ENCODE measurements at places on chromosomes 12 and 14. TPM values are rescaled to one million over a fixed set of nuclear protein-coding genes. Genes with fewer than 3 reads are reported as not detected.

DNA sequence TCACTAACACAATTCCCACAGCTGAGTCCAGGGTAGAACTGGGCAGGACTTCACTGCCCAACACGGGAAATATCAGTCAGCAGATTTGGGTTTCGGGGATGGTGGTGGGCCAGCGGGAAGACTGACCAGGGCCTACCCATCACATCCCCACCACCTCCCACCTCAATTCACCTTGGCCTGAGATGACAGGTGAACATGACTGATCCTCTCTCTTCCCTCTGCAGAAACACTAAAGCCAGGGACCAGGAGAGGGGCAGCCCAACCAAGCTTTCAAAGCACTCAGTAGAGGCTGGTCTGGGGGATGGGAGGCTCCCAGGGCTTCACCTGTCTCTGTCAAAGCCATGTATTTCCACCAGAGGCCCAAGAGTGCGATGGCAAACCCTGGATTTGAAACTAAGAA, 2.3 kb downstream of the SERPINA5 start:
- DNase-seq: no peak

- DNase-seq: no peak
These were observed 443.2 kb downstream of the C12orf50 start for GRCh38 chr12:87585882-87586557.

DNA sequence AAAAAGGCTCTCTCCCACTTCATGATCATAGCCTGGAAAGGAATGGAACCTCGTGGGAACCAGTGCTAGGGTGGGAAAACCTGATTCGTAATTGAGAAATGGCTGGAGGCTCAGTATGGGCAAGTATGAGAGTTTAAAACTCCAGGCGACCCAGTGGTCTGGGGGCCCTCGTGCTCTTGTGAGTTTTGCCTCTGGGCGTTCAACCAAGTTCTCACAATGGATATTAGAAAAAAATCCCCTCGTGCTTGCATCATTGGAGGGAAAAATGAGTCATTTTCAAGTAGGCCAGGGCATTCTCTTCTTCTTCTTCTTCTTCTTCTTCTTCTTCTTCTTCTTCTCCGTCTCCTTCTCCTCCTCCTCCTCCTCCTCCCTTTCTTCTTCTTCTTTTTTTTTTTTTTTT, 39.0 kb downstream of the GPR68 start:
- no peak for DNase-seq

DNA sequence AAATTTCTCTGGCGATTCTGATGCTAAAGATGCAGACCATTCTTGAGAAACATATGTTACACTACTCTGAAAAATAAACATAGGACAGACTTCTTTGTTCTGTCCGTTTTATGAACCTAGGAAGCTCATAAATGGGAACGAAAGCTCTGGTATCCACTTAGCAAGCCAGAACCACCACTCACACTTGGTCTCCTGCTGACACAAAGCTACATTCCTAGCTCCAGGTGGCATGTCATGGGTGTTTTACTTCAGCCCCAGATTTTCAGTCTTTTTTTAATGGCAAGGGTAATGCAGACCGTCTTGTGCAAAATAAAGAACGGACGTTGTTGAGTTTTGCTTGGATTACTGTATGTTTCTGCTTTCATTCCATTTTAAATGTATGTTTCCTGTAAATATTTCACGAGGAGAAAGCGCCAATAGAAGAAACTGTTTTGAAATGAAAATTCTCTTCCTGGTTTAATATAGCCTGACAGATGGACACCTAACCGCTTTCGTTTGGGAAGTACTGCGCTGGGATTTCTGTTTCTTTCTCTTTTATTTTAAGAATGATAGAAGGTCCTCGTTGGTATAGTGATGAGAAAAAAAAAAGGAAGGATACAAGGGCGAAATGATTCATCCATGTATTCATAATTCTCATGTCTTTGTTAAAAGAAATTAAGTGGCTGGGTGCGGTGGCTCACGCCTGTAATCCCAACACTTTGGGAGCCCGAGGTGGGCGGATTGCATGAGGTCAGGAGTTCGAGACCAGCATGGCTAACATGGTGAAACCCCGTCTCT, 871 bp upstream of the COQ5 start:
- DNase-seq: peak; percentile 76

The EID3 gene
- 7.4 TPM for total RNA-seq

DNA sequence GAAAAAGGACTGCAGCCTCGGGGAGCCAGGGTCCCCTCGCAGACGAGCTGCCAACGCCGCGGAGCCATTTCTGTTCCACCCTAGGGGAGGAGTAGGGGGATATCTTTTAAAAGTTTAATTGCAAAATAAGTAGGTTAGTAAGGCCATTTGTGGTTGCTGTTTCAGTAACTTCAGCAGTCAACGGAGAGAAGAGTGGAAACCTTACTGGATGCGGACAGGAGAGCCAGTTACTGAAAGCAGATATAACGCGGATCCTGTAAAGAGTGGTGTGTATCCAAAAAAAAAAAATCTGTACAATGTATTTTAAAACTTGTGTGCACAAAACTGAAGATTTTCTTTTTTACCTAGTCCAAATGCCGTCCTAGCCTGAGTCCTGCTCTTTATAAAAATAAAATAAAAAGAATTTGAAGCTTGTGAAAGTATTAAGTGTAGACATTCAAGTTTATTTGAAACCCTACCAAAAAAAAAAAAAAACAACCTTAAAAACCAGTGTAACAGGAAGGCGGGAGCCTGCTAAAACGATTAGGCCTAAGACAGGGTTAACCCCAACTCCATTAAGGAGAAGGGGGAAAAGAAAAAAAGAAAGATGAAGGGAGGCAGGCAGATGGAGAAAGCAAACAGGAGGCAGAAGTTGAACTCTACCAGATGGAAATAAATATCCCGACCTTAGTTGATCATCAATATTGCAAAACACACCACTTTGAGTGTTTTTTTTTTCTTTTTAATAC, 1.0 kb upstream of the BTG1 start:
- peak; percentile 88 for DNase-seq

DNA sequence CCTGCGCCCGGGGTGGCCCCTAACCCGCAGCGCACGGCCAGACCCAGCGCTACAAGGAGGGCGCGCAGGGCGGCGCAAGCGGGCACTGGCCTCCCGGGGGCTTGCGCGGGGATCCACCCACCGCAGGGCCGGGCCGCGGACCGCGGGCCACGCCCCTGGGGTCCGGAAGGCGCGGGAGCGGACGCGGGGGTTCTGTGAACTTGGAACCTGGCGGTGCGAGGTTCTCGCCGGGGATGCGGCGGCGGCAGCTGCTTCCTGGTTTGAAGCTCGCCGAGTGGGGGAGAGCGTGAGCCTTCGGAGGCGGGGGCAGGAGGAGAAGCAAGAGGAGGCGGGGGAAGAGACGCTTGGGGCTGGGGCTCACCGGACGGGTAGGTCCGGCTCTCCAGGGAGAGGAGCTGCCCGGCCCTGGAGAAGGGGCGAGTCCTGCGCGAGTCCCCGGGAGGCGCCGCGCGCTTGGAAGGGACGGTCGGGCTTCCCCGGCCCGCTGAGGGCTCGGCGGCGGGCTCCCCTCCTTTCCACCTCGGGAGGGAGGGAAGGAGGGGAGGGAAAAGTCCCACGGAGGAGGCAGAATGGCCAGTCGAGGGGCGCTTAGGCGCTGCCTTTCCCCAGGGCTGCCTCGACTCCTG, at the start of gene PRKCH:
Gene PRKCH (plus strand): TSS at position 195 of the 626 bp plus-strand sequence. CDS start 523 bp downstream, outside the sequence.
- DNase-seq: peak; percentile 76

GRCh38 chr12:2891240-2892053, 756 bp downstream of the TULP3 start:
- DNase-seq: peak; percentile 86

The TAS2R9 gene
- total RNA-seq: not detected

The ADCY4 gene
- 36.3 TPM for total RNA-seq

GRCh38 chr12:130433834-130434233, 96.1 kb downstream of the PIWIL1 start:
- DNase-seq: no peak

DNA sequence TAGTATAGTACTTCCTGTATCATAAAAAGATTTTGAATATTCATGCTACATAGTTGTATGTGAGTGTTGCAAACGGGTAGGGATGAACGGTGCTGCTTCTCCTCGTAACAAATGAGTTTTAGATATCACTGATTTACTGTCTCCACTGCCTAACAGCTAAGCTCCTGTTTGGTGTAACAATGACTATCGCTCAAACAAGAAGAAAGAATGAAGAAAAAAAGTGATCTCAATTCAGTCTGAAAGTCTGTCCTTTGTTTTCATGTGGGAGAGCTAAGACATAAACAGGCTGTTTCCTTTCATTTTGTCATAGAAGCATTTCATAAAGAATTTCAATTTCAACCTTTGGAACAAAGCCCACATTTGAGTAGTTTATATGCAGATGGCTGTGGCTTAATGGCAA, 26.1 kb upstream of the RTRAF start:
- peak; percentile 96 for DNase-seq

DNA sequence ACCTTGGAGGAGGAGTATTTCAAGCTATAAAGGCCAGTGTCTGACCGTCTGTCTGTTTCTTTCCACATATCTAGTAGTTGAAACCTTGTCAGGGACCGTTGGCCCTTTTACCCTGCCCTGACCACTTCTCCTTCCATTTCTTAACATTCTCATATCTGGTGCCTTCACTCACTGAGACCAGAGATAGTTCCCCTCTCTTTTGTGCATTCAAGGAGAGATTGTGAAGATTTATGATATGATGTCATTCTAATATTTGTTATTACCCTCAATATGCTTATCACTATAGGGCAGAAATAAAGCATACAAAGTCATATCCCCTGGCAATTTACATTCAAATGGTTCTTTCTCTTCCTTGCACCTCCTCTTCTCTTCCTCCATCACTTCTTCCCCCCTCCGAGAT, 83.3 kb downstream of the PLXNC1 start:
- DNase-seq: no peak

- no peak for DNase-seq
These were observed 19.7 kb downstream of the EML1 start for GRCh38 chr14:99812892-99813291.

The CLEC4C gene
- total RNA-seq: 0.60 TPM

DNA sequence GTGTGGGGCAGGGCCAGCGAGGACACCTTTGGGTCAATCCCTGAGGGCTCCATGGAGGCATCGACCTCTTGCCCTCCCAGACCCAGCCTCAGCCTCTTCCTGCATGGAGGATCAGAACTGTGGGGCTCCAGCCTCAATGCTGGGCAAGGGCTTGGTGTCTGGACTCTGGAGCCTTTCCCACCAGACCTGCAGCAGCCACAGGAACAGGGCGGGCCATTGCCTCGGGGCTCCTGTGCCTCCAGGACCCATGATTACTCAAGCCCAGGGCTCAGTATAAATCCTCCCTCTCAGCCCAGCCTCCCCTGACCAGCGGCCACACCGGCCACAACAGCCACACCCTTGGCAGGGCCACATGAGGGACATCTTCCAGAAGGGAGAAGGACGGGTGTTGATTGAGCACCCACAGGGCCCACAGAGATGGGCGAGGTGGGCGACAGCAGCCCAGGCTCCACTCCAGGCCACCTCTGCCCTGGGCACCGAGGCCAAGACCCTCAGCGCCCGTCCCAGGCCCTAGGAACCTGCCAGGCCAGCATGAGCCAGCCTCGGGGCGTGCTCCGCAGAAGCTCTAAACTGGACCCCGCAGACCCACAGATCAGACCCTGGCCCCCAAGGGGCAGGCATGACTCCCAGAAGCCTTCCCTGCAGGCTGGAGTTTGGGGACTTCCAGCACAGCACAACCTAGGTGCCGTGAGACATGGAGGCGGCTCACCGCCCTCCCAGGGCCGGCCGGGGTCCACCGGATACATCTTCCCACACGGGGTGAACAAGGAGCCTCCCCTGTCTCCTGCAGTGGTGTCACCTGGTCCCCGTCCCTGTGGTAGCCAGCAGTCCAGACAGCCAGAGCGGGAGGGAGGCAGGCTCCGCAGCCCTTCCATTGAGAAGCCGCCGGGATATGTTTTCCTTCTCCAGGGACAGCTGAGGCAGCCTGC, 25.1 kb downstream of the NCOR2 start:
- no peak for DNase-seq

DNA sequence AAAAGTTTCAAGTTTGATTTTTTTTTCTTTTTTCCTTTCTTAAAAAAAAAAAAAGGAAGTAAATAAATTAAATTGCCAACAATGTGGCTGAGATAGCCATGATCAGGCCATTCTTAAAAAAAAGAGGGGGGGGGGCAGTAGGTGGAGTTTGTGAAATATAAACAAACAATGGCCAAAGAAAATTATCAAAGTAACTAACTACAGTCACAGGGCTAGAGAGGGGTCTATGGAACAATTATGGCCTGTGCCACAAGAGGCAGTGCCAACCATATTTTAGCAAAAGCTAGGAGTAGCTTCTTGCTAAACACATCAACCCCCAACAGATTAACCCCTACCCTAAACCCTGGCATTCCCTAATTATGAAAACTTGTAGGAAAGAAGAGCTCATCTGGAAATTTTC, 16.2 kb upstream of the SMARCC2 start:
- no peak for DNase-seq

The METTL25 gene
- total RNA-seq: 25.1 TPM

The CD163L1 gene
- 22.0 TPM for total RNA-seq

DNA sequence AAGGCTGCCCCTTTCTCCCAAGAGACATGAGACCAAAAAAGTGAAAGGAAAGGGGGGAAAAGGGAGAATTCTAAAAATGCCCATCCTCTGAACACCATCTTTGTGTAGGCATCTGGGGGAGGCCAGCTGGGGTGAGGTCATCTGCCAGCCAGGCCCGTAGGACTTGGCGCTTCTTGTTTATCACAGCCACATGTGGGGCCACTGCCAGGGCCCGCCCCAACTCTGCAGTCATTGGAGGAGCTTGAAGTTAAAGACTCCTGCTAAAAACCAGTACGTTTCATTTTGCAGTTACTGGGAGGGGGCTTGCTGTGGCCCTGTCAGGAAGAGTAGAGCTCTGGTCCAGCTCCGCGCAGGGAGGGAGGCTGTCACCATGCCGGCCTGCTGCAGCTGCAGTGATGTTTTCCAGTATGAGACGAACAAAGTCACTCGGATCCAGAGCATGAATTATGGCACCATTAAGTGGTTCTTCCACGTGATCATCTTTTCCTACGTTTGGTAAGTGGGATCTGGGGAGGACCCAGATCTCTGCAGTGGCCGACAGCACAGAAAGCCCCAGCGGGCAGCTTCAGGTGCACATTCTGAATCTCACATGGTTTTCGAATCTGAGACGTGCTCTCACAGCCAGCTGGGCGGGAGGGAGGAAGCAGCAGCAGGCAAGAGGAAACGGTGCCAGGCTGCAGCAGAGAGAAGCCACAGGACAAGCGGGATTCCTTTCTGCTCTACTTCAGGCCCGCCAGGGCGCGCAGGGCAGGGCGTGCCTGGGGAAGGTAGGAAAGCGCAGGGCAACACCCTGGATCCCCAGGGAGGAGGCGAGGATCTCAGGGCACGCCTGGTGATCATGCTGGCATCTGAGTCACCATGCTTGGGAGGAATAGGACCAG, at the start of gene P2RX7:
Gene P2RX7 (plus strand): TSS at position 276 of the 881 bp plus-strand sequence. CDS start 95 bp downstream, at position 371.
- peak; percentile 60 for DNase-seq

DNA sequence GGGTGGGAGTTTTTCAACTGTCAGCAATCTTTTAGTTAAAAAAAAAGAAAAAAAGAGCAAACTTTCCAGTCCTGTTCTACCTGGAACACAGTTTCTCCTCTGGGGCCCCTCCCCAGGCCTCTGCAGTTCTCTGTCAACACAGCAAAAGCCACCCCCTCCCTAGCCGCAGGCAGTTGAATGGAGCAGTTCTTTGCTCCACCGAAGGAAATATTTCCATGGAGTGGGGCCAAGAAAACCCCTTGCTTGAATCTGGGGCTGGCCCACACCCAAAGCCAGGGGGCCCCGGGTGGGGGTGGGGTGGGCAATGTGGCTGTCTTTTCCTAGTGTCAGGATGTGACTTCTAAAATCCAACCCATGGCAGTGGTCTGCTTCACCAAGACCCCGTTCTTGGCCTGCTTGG, 5.0 kb upstream of the MEG3 start:
- DNase-seq: peak; percentile 70

All from lung (tissue), 17 donors.